Fibroblast of skin of back (primary cell): ENCODE measurements at places on chromosomes 6 and 20.

GRCh38 chr20:24488800-24489175, 19.4 kb downstream of the SYNDIG1 start:
- no peak for DNase-seq

DNA sequence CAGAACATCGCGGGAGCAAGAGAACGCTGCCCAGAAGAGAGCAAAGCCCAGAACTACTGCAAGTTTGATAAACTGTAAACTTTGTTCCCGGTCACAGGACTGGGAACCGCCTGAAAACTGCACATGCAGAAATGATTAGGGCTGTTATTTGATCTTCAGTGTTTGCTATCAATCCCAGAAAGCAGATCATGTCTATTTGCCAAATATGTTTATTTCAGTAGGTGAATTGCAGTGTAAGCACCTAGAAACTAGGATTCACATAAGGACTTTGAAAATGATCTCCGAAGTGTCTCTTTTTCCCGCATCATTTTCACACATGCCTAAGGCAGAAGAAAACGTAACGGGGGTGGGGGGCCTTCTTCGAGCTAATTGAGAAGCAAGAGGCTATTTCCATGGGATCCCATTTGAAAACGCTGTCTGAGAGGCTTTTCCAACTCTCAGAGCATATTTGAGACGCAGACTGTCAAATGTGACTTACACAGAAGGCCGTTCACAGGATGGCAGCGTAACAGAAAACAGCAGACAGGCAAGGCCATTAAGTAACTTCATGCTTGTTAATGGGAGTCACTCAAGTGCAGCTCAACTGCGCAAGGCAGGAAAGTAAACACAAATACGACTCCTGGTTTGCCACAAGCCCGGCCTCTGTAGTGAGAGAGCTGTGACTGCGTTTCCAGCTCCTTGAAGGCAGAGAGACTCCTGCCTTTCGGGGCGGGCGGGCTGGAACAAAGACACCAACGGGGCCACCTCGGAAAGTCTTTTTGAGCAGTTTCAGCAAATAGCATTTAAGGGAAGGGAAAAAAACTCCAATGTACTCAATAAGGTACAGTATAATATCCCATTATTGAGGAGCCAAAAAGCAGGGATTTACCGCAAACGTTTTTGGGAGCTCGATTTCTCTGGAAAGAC, 144.7 kb upstream of the ZNF217 start:
- peak; percentile 93 for DNase-seq

GRCh38 chr6:17585766-17586490, 14.2 kb upstream of the FAM8A1 start:
- no peak for DNase-seq

GRCh38 chr6:20058121-20058905, 154.0 kb downstream of the MBOAT1 start:
- DNase-seq = no peak

DNA sequence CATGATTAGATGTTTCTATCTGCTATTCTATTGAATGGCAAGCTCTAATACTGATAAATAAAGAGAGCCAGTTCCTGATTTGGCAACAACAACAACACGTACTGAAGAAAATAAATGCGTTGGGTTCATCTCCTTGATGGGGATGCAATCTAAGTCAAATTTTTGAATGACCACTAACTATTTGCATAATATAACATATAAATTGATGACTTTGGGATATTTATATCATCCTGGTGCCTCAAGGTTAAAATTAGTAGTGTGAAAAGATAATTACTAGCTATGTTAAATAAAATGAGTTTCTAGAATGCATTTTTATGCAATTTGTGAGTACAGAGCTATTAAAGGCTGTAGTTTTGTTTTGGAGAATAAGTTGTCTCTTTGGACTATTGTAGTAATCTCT, 896.4 kb downstream of the KIF16B start:
- no peak for DNase-seq

GRCh38 chr20:46128310-46129151, 10.4 kb downstream of the CD40 start:
- peak; percentile 8 for DNase-seq

- DNase-seq = peak; percentile 55
Measured at GRCh38 chr20:25508083-25508770, 77.1 kb downstream of the NINL start.

- no peak for DNase-seq
Measured at GRCh38 chr6:111606620-111607115, 990 bp upstream of the TRAF3IP2 start.

DNA sequence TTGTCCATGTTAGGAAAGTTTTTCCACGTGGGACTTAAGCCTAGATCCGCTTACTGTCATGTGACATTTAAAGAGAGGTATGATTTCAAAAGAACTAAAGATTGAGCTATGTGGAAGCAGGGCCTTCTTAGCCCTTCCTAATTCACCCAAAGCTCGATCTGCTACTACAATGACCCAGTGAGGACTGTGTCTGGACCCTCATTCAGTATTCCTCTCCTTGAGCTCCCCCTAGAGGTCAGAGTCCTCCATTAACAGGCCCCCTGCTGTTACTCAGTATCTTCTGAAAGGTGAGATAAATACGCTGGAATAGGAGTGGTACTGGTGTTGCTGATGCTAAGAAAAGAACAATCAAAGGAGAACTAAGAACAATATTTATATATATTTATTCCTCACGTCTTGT, 414.0 kb downstream of the GJA1 start:
- DNase-seq = peak; percentile 74

DNA sequence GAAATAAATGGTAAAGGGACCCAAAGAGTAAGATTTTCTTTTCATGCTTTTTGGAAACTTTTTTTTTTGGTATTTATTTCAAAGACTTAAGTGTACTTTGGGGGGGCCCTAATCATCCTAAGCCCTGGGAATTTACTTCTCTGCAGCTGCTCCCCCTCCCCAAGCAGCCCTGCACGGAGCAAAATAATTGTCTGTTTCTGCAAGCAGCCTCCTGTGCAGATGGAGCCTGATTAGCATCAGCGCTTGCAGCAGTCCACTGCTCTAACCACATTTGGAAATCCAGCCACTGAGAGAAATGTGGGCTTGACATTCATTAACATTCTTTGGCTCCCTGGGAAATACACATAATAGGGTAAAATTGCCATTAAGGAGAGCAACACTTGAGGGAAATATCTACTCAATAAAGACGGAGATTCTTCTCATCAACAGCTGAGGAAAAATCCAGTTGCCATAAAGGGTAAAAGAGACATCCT, 309.2 kb upstream of the MAP3K7 start:
- DNase-seq = no peak

DNA sequence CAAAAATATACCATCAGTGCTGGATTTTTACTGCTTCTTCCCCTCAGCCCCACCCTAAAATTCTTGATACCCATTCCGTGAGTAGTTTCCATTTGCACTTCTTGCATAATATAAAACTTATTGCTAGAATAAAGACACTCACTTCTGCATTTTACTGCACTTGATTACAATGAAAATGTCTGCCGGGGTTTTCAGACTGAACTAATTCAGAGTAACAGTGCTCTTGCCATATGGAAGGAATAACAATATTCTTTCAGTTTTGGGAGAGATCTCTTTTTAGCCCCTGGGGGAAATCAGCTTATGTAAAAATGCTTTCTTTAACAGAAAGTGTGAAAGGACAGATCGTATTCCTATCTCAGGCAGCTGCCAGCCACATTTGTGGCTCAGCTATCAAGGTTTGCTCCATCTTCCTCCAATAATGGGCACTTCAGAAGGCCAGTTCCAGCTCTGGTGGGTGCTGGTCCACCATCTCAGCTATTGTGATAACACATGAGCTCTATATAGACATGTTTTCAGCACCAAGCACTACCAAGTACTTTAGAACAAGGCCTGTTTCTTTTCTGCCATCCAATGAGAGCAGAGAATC, 8.9 kb downstream of the SMLR1 start:
- no peak for DNase-seq

- DNase-seq = no peak
Measured at GRCh38 chr20:53362736-53363135, 230.9 kb downstream of the ZNF217 start.

- no peak for DNase-seq
Measured at GRCh38 chr6:147820520-147820919, 312.0 kb downstream of the SAMD5 start.

DNA sequence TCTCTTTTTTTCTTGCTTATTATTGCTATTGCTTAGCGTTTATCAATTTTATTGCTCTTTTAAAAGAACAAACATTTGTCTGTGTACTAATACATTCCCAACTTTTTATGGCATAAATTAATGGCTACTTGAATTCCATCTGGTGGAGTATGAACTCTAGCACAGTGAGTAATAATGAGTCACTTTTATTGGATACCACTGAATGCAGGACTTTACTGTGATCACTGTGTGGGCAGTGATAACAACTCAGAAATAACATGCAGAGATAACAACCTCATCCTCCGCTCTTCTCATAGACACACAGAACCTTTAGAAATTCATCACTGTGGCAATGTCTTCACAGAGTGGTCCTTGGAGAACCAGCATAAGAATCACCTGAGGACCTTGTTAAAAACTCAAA, 174.9 kb upstream of the PRND start:
- DNase-seq = peak; percentile 89

- DNase-seq = peak; percentile 53
Measured at GRCh38 chr6:43770372-43771209, 580 bp downstream of the VEGFA start.

DNA sequence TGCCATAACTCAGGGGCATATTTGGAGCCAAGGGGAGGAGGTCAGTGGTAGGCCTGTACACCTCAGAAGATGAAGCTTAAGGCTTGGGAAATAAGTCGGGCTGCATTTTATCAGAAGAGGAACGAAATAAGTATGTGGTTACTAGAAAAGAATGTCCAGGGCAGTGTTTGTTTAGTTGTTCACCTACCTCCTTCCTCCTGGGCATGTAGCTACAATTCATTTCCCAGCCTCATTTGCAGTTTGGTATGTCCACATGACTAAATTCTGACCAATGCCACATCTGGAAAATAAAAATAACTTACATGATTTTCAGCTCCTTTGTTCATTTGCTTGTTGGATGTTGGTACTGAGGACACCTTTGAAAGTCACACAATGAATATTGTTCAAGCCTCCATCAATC, 294.5 kb upstream of the RGS17 start:
- DNase-seq = no peak

DNA sequence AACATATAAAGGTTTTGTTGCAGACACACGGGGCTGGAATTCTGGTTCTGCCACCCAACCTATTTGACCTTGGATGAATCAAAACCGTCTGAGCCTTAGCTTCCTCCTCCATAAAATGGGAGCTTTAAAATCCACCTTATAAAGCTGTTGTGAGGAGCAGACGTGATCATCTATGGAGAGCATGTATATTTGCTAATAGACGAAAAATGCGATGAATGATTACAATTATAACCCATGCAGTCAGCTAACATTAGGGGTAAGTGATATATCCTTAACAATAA, 586 bp upstream of the NUP153 start:
- no peak for DNase-seq

GRCh38 chr6:79797912-79798311, 149.4 kb downstream of the ELOVL4 start:
- DNase-seq = no peak

GRCh38 chr6:109001291-109001894, 93.3 kb downstream of the SESN1 start:
- no peak for DNase-seq

GRCh38 chr20:20567712-20568111, 144.7 kb downstream of the RALGAPA2 start:
- no peak for DNase-seq

- DNase-seq = no peak
Measured at GRCh38 chr20:36298795-36299339, 7.3 kb upstream of the DLGAP4 start.

DNA sequence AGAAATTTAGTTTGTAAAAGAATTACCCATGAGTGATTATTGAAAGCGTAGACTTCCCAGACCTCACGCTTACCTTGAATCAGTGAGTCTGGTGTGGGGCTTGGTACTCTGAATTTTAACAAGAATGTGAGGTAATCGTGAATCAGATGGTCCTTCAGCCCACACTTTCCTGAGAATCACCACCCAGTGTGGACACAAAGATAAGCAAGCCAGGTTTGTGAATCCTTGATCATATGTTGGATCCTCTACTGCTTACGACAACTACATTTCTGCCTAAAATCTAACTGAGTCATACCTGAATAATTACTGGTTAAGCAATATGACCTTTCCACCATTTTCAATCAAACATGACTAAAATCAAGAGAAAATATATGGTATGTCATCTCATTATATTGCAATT, 589.3 kb downstream of the TFAP2A start:
- no peak for DNase-seq

DNA sequence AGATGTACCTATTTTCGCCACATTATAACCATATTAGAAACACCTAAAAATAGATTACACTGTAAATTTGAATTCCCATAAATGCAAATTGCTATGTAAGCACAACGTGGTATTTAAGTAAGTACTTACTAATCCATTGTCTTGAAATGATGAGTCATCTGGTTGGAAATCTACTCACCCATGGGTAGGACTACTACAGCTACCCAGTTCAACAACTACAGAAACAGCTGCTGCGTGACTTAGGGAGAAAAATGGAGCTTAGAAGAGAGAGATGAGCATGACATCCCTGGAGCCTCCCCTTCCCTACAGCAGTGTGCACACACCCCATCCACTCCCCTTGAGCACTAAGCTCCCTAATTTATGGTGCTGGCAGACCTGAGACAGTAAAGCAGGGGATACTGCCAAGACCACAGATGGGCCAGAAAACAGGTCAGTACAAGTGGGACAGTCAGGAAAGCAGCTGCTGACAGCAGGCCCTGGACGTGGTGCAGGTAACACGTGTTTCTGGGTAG, 26.9 kb downstream of the RRAGD start:
- peak; percentile 41 for DNase-seq

DNA sequence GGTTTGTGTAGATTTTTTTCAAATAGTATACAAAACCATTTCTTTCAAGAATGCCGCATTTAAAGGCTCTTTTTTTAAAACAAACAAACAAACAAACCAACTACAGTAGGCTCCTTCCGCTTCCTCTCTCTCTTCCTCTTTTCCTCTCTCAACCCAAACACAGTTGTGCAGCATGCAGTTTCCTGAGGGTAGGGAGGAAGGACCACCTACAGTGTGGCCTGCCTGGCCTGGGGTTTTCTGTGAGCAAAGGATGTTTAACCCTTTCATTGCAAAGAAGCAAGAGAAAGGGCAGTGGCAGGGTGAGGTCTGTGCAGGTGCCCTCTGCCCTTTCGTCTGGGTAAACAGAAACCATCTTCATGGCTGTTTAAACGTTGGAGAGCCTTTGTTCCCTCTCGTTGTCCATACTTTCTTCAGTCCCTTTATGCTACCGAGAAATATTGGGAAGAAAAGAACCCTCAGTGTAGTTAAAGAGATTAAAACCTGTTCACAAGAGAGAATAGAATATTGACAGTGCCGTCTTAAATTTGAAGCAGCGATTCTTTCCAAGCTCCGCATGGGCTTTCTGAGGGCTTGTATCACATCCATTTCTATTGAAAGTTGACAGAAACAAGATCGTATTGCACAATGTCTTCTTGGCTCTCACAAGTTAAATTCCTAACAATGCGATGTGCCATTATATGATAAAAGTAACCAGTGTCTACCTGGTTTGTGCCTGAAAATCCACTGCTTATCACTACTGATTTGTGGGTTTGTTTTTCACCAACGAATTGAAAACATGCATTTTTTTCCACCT, 215.5 kb upstream of the SNX9 start:
- no peak for DNase-seq

GRCh38 chr20:35901678-35902544, 52.4 kb downstream of the SCAND1 start:
- DNase-seq = peak; percentile 89

- DNase-seq = no peak
Measured at GRCh38 chr6:84449220-84449619, 221.8 kb upstream of the CEP162 start.

GRCh38 chr6:43747784-43748183, 22.2 kb upstream of the VEGFA start:
- no peak for DNase-seq

GRCh38 chr6:168046696-168047095, 32.3 kb downstream of the FRMD1 start:
- DNase-seq = no peak
